CD4-positive, alpha-beta T cell treated with Interleukin-12 subunit alpha and Interleukin-12 subunit beta, for 1 hour (primary cell): ENCODE measurements at places on chromosomes 6 and 20.

DNA sequence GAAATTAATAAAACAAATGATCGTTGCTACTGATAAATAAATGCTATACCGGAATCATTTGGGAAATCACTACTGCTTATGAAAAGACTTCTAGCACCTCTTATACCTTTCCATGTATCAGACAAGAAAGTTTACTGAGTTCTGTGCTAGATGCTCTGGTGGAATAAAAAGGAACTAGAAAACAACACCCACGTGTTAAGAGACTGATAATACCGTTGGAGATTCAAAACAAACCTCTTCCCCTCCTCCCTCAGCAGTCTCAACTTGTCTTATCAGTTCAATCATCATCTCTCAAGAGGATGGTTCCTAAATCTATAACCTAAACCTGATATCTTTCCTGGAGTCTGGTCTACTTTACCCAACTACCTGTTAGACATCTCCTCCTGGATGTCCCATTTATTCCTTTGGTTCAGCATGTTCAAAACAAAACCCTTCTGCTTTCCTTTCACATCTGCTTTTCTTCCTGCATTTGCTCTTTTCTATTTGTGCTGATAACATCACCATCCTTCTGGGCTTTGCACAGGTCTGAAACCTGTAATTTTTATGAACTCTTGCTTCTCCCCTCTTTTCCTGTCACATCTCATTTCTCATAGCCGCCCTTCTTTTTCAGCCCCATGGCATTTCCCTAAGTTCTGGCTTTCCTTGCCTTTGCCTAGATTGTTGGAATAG is 122.2 kb downstream of the COL19A1 start:
- no peak for DNase-seq

GRCh38 chr6:37182736-37183590 is 13.0 kb downstream of the PIM1 start:
- peak; percentile 77 for DNase-seq

- no peak for DNase-seq
Measured at GRCh38 chr6:116059713-116060571, 749 bp downstream of the FRK start.

DNA sequence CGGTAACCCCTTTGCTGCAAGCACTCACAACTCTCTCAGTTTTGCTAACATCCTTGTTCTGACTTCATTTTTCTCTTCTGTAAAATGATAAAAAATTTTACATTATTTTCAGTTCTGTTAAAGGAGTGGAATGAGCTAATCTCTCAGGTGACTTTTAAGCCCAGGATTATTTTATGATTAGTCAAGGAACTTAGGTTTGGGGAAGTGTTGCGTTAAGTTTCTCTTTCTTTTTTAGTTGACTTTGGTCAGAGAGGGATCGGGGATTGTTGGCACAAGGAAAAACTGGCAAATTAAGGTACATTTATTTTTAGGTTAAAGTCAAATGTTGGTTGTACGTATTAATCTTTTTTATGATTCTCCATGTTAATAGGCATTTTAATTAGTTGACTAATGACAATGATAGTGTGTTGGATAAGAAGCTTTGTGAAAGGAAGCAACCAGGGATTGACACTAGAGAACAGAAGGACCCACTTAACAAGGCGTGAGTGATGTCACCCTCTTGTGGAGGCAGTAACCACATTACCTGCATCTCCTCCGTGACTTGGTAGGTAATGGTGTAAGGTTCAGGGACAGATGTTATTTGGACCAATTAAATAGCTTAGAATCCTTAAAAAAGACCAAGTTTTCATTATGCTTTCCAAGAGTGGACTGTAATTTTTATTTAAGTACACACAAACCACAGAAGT is 31.6 kb downstream of the CD83 start:
- no peak for DNase-seq

DNA sequence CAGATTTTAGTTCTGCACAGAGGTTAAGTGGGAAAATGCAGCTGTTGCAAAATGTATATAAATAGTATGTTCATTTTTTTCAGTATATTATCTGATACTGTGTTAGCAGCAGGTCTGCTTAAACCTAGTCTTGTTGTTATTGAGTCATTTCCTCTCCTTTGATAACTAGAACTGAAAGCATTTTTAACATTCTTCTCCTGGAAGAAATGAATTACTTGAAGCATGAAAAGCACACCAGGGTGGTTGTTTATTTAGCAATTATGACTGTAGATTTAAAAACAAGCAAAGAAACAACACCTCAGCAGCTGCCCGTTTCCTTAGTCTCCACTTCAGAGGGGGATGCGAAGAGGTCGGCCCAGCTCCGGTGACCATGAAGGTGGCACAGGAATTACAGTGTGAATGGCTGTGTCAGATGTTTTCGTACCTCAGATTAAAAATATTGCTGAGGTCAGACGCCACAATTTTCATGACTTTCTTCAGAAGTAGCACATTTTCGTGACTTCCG is 53.5 kb downstream of the GOPC start:
- peak; percentile 42 for DNase-seq

- DNase-seq, result no peak
Measured at GRCh38 chr20:9412309-9412708, 102.1 kb upstream of the LAMP5 start.

GRCh38 chr6:31546958-31547726 is at the start of gene NFKBIL1:
Gene NFKBIL1, plus strand, starts transcription at chr6:31547608. Its CDS starts 87 bp downstream, at chr6:31547695.
- DNase-seq, result peak; percentile 93

DNA sequence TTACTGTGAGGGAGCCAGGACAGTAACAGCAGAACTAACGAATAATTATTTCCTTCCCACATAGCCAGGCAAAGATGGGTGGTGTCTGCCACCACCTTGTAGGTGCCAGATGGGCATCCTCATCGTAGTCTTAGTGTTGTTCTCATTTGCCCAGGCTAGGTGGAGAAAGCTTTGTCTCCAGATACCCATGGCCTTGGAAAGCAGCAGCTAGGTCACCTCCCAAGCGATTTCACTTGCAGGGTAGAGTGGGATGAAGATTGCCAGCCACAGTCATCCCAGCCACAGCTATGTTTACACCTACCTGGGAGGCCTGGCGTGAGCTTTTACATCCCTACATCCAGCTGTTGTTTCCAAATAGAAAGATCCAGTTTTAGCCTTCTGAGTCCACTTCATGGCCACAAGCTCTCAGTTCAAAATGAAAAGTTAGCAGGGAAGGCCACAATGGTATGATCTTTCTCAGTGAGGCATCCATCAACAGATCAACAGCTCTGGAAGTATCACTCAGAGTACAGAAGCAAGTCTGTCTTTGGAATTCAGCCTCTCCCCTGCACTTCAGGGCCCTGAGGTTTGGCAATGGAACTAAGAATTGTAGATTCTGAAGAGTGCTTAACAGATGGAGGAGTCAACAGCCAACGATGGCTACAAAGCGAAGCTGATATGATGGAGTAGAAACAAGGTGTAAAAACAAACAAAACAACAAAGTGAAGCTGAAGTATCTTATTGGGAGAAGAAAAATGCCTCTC is 11.0 kb upstream of the SNRPC start:
- DNase-seq, result no peak

DNA sequence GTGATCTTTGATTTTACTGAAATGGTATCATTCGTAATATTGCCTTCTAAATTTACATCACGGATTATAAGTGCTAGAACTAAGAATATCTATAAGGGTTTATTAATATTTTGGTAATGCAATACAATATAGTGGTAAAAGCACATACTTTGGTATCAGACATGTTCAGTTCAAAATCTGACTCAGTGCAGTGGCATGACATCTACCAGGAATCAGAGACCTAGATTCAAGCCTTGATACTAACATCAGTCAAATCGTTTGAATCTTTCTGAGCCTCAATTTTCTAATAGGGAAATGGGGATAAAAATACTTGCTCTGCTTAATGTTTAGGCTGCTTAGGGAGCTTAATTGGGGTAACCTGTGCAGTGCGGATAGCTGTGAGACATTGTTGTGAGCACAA is 488.0 kb downstream of the BCKDHB start:
- no peak for DNase-seq

DNA sequence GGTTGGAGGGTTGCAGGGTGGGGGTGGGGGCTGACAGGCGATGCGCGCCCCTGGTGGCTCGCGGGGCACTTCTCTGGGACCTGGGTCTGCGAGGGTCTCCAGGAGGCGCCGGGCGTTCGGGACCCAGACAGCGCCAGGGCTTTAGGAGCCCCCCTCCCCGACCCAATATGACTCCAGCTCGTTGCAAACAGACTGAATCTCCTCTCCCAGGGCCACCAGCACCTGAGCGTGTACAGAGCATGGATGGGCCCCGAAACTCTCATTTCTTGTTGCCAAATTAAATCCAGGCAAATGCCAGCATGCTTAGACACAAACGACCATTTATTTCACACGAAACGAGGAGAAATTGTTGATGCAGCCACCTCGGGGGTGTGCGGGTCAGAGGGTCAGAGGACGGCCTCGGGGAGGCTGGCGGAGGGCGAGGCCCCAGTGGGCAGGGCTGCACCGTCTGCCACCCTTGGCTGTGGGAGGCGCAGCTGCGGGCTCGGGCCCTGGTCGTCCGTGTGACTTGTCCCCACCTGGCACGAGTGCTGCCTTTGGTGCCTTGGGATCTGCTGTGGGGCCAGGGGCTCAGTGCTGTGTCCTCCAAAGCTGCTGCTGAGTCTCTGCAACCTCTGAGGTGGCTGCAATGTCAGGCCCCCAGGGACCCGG is 20.9 kb upstream of the GATA5 start:
- peak; percentile 10 for DNase-seq

GRCh38 chr6:84137051-84137375 is 90.4 kb downstream of the CEP162 start:
- no peak for DNase-seq

DNA sequence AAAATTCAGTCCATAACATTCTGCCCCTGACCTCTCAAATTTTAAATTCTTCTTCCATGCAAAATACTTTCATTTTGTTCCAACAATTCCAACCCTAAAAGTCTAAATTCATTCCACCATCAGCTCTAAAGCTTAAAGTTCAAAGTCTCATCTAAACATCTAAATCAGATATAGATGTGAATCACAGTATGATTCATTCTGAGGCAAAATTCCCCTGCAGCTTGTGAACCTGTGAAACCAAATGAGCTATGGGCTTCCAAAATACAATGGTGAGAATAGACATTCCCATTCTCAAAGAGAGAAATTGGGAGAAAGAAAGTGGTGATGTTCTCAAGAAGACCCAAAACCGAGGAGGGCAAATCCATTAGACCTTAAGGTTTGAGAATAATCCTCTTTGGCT is 309.8 kb downstream of the HIVEP2 start:
- DNase-seq, result no peak

DNA sequence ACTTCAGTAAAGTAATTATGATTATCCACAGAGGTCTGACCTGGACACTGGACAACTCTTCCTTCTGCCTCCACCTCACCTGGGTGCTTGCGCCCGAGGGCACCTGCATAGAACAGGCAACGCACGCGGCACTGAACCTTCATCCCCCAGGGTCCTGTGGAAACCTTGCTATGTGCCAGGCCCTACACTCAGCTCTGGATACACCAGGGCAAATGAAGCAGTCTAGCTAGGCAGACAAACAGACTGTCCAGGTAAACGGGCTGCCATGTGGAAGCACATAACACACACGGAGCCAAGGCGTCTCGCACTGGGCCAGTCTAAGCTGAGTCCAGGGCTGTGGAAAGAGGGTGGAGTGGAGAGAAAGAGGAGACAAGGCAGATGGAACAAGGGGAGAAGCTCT is 109.3 kb upstream of the AFDN start:
- DNase-seq, result no peak

DNA sequence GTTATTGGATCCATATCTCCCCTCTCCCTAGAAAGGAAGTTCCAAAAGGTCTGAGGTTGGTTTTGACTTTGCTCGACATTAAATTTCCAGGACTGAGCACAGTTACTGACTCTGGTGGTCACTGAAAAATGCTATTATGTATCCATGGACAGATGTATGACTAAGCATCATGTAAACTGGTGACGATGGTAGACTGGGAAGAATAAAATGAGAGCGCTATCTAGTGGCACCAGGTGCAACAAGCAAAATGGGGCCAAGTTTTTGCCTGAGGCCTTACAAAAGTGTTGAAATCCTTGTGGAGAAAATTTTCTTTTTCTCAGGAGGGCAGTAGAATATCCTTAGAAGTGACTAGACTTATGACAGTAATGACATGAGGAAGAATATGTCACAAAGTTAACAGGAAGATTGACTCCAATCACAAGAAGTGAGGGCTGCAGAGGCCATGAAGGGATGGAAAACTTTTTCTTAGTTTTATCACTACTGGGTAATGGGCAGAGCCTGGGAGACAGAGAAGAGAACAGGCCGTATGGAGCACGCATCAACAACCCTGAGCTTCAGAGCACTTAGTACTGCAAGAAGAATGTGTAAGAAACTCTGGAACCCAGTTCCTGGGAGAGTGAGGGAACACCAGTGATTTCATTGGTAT is 88.9 kb upstream of the ELOVL5 start:
- peak; percentile 43 for DNase-seq

DNA sequence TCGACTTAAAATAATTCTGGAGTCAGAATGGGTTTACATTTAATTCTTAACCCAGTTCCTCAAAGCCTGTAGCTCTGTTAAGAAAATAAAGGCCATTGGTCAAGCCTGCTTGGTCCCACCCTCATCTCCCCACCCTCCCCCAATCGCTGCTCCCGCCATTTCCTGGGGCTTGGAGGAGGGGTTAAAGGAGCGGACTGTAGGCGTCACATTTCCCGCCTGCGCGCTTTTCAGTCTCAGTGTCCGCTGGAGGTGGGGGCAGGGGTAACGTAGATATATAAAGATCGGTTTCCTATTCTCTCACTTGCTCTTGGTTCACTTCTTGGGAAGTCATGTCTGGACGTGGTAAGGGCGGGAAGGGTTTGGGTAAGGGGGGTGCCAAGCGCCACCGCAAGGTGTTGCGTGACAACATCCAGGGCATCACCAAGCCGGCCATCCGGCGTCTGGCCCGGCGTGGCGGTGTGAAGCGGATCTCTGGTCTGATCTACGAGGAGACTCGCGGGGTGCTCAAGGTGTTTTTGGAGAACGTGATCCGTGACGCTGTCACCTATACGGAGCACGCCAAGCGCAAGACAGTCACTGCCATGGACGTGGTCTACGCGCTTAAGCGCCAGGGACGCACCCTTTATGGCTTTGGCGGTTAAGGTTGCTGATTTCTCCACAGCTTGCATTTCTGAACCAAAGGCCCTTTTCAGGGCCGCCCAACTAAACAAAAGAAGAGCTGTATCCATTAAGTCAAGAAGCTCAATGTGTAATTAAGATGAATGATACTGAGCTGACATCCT is 58.9 kb downstream of the TRIM38 start:
- DNase-seq, result peak; percentile 95

DNA sequence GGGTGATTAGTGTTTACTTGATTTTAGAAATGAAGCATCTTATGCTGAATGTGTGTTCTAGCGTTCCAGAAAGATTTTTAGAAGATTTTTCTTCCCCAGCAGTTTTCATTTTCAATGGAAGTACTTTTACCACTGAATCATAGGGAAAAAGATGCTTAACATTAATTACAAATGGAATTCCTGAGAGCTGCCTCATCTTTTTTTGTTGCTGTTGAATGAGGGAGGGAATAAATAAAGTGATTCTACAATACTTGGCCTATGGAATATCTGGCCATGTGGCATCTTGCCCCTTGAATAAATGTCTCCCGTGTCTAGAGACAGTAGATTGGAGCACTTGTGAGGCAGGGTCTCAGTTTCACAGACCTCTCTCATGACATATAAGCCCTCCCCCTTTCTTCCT is 44.1 kb upstream of the SLC22A1 start:
- DNase-seq, result no peak

DNA sequence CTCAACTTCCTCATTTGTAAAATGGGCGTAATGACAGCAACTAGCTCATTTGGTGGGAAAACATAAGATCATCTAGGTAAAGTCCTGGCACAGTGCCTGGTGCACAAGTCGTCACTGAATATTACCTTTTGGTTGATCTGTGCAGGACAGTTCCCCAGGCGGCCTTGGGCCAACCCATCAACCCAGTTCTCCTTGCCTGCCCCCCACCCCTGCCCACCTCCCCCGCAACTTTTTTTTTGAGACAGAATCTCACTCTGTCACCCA is 99.2 kb downstream of the JPH2 start:
- no peak for DNase-seq

GRCh38 chr6:151695156-151695555 is 112.3 kb upstream of the ESR1 start:
- DNase-seq, result no peak
